Smooth muscle cell of trachea (primary cell): ENCODE measurements at places on chromosomes 6 and 20. TPM values are rescaled to one million over a fixed set of nuclear protein-coding genes. Genes with fewer than 3 reads are reported as not detected.

Gene TTK
- 2.0 and 38.5 TPM in 2 replicates for total RNA-seq

Gene TBX18
- 28.1 and 55.7 TPM in 2 replicates for total RNA-seq

Gene POU5F1
- 0.33 TPM in 1 of 2 replicates, not detected in the other for total RNA-seq

Gene NOX3
- not detected in 2 replicates for total RNA-seq

Gene BTNL2
- total RNA-seq, result not detected in 2 replicates

Gene MAPK13
- 11.3 and 13.9 TPM in 2 replicates for total RNA-seq

Gene TSBP1
- not detected in 2 replicates for total RNA-seq

Gene LCA5
- total RNA-seq, result 4.8 and 8.3 TPM in 2 replicates

Gene PERP
- total RNA-seq, result 34.5 and 46.6 TPM in 2 replicates

Gene CLVS2
- under 0.01 TPM in 1 of 2 replicates, not detected in the other for total RNA-seq

Gene MYCT1
- 0.44 TPM in 1 of 2 replicates, not detected in the other for total RNA-seq
